ENCODE measurements at places on chromosomes 16 and 17.

- DNase-seq: no peak
Measured at GRCh38 chr17:19785854-19786253, 37.8 kb upstream of the ALDH3A1 start.

DNA sequence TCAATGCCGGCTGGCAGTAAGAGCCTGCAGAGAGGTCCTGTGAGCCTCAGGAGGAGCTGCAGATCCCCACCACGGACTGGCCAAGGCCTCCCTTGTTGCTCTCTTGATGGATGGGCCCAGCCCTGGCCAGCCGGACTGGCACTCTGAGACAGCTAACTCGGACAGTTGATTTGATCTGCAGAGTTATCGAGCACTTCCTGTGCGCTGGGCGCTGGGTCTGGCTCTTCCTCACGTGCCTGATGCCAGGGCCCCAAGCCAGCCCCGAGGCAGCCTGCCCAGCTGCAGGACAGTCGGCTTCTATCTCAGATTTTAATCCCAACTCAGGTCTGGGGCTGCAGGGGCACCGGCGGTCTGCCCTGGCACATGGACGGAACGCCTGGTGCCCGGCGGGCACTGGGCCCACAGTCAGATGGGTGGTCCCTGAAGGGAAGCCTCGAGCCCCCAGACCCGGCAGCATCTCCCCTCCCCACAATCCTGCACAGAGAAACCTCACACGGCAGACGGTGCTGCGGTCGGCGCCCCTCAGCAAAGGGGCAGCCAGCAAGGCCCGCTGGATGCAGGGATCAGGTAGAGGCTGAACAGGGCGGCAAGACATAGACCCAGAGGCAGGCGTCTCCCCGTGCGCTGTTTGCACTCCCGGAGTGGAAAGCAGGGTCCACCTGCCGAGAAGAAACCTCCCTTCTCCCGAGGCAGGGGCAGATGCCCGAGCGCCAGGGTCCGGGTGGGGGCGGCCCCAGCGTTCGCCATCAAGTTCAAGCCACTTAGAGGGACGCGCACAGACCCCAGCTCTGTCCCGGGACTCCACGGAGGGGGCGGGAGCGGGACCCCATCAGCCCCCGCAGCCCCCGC lies 34.0 kb downstream of the TIMM22 start:
- DNase-seq: no peak

DNA sequence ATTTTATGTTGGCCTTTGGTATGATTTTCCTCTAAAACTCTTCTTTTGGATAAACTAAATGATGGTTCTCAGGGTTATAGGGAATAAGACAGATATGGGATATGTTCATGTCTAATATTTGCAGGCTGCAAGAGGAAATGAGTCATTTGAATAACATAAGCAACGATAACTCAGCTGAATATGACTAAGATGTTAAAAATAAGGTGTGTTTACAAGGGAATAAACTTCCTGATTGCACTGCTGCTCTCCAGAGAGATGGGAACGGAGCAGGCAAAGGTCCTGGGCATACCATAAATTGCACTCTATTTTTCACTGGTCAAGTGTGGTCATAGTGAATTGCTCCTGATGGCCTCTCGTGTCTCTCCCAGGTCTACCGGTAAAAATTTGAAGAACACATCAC lies 666.2 kb downstream of the TOX3 start:
- no peak for DNase-seq

- DNase-seq: no peak
Measured at GRCh38 chr17:4815043-4815675, 8.2 kb downstream of the PLD2 start.

All from activated T-helper 1 cell treated with anti-CD3 and anti-CD28 coated beads, Interleukin-2, amount 50 U/mL, for 16 hours (primary cell).